ENCODE measurements at places on chromosomes 11 and 22.

DNA sequence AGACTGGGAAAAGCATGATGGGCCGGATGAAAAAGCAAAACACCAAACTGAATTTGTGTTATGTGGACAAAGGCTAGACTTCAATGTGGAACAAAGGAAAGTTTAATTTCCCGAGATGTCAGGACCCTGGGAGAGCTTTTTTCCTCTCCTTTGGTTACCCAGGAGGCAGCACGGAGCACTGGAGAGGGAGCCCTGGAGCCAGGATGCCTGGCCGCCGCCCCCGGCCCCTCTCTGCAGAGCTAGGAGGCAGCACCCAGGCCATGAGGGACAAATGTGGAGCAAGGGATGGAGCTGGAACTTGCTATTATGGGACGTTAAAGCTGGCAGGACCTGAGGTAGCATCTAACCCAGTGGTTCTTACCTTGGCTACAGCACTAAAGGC, 108.9 kb downstream of the MORC2 start:
- DNase-seq, result no peak

- DNase-seq, result peak; percentile 25
Measured at GRCh38 chr22:46069521-46070214, 80.7 kb upstream of the PPARA start.

DNA sequence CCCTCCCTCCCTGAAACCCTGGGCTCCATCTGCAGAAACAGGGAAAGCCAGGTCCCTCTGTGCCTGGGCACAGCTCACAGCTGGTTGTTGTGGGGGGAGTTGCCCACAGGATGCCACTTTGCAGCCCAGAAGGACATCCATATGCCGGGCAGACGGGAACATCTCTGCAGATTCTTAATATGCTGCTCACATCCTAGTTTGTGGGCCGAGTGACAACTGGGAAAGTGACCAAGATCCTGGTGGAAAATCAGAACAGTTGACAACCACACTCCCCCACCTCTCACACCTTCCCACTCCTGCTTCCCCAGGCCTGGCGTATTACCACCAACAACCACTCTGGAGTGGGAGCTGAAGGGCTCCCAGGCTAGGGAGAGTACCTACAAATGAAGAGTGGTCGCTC, 7.3 kb upstream of the SCGB1A1 start:
- DNase-seq, result no peak

DNA sequence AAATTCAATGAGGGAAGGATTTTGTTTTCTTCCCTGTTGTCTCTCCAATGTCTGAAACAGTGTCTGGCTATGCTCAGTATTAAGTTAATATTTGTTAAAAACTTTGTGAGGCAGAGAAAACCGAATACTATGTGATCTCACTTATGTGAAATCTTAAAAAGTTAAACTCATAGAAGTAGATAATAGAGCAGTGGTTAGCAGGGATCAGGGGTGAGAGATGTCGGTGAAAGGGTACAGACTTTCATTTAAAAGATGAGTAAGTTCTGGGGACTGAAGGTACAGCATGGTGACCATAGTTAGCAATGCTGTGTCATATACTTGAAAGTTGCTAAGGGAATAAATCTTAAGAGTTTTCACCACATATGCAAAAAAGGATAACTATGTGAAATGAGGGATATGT, 244.6 kb downstream of the AASDHPPT start:
- DNase-seq, result no peak

- DNase-seq, result no peak
Measured at GRCh38 chr22:19632668-19633148, 81.6 kb upstream of the SEPTIN5 start.

- DNase-seq, result no peak
Measured at GRCh38 chr11:119055901-119056300, 1.1 kb downstream of the HYOU1 start.

DNA sequence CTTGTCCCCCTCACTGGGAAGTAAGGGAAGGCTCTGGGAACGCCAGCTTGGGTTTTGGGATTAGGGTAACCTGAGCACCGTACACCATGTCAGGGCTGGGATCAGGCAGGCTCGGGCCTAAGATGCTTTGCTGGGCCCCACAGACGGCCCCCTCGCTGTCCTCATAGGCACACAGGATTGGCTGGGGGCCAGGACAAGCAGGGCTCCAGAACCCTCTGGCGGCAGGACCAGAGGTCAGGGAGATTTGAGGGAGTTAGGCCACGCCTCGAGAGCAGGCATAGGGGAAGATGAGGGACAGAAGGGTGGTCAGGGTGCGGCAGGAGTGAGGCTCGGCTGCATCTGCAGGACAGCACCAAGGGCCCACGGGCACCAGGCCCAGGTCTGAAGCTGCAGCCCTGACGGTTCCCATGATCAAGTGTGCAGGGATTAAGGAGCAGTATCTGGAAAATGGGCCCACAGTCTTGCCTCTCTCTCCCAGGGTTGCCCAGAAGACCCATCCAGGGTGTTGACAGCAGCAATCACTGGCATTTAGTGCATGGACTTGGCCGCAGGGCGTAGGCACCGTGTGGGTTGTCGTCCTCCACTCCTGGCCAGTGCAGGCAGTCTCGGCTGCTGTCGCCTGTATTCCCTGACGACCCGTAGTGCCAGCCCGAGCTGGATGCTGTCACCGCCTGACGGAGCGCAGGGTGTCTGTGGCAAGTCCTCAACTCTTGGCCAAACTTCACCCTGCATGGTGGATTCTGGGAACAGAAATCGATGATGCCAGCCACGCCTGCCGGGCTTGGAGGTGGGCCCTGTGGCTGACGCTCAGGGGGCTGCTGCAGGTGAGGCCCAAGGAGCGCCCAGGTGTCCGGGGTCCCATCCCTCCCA, 15.7 kb upstream of the GNB1L start:
- no peak for DNase-seq

DNA sequence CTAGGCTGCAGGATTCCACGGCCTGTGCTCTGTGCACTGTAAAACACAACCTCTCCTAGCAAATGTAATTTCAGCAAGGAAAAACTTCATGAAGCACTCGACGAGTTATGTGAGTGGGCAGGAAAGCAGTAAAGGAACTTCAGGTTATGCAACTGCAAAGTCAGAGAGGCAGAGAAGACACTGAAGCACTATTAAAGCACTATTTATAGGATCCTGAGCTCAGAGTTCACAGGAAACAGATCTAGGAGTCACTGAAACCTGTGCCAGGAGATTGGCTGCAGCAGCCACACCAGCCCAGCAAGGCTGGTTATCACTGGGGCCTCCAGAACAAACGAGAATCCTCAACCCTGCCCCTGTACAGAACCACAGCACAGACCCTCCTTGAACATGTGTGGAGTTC, 2.5 kb downstream of the SMIM35 start:
- no peak for DNase-seq

GRCh38 chr11:79119491-79120284, 321.1 kb downstream of the TENM4 start:
- no peak for DNase-seq

DNA sequence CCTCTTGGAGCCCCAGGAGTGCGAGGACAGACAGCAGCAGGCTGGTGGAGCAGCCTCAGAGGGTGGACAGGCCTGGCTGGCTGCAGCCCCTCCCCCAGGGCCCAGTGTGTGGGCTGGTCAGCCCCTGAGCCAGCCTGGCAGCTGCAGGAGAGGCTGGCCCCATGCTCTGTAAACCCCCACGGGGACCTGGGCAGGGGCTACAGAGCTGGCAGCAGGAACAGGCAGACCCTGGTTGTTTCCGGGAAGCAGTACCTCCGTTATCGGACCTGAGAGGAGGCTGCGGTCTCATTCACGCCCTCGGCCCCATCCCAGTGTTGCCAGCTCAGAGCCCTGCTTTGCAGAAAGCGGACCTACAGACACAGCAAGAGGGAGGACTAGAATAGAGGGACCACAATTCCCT, 38.5 kb upstream of the COMT start:
- DNase-seq, result no peak

DNA sequence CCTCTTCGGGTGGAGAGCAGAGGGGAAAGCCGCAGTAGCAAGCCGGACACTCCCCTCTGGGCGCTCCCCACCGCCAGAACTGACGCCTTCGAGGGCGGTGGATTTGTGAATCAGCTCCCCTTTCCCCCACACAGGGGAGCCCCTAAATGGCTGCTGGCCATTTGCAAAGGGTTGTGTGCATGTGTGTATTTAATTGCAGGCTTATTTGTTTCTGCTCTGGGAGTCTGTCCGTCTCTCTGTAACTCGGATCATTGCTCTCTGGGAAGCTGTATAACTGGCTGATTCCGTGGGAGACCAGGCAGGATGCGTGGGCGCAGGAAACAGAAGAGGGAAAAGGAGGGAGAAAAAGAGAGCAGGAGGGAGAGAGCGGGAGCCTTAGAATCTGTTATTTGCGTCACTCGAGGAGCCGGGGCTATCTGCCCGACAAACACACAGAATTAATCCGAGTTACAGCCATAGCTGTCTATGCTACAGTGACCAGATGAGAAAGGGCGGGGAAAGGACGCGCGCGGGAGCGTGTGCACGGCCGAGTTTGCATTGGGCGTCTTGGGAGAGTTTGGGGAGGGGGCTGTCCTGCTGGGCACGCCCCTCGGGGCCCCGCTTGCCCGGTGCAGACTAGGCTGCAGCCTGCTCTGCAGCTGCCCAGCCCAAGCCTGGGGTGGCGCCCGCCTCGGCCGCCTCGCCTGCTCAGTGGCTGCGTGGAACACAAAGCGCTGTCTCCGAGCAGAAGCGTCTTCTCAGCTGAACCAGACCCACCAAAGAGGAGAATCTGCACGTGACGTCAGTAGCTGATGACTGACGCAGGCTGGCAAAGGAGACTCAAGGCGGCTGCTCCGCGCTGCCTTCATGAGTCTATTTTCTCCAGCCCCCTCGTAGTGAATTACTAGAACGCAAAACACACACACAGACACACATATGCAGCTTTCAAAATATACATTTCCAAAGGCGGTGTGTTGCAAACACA, 105.3 kb upstream of the HSD17B12 start:
- no peak for DNase-seq

- DNase-seq, result no peak
Measured at GRCh38 chr11:122113836-122114825, 1.9 kb downstream of the BLID start.

DNA sequence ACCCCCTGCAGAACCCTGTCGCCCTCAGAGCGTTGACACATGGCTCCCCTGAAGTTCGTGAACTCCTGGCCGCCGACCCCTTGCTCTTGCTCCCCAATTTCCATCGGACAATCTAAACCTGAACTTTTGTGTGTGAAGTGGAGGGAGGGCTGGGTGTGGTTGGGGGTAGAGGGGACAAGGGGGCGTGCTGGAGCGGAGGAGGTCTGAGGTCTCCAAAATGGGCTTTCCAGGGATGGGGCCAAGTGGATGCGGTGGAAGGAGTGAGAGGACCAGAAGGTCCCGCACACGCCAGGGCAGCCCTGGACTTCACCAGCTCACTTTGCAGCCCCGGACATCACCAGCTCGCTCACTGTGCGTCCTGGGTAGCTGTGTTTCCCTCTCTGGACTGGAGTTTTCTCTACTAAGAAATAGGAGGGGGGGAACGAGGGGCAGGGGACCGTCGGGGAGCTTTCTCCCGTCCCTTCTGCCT, 18.6 kb downstream of the CREB3L1 start:
- no peak for DNase-seq

DNA sequence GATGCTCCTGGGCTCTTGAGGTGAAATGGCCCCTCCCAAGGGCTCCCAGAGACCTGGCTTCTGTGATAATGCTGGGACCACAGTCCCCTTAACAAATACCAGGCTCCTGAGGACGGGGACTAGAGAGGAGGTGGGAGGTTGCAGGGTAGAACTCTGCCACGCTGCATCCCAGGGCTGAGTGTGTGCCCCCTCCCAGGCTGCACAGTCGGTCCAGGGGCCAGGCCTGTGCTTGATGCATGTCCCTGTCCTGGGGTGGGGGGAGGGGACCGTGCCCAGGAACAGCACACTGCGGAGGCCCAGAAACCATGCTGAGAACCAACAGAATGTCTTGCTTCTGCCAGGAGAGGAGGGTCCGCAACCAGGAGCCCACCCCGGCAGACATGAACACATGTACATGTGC, 9.3 kb downstream of the CSF2RB start:
- DNase-seq, result no peak
